Activated naive CD8-positive, alpha-beta T cell treated with anti-CD3 and anti-CD28 coated beads for 36 hours (primary cell): ENCODE measurements at places on chromosomes 2 and 18.

DNA sequence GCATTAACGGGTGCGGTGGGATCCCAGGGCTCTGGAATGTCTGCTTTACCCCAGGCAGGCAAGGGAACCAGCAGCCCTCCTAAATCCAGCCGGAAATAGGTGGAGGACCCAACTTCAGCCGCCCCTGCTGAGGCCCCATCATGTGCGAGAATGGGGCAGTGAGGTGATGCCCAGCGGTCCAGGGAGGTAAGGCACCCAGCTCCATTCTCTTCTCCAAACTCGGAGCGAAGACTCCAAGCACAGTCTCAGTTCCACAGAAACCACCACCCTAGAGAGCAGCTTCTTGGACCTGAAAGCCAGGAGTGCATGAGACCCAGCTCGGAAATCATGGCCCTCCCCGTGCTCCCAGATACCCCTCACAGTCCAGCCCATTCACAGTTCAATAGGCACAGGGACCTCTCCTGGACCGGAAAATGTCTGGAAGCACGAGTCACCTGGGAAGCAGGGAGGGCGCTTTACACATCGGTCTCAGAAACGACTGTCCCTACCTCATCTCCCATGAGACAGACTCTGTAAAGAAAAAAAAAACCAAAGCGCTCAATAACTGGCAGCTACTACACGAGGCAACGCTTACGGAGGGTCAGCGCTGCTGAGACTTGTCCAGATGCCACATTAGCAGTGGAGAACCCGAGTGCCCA lies 2.0 kb downstream of the SDC1 start:
- DNase-seq, result no peak

- DNase-seq, result no peak
These were observed 27.3 kb downstream of the DGKD start for GRCh38 chr2:233381638-233381995.

- no peak for DNase-seq
These were observed 42.4 kb upstream of the KIF5C start for GRCh38 chr2:148832637-148833036.

- no peak for DNase-seq
These were observed 2.3 kb downstream of the MBOAT2 start for GRCh38 chr2:9001229-9001628.

- no peak for DNase-seq
These were observed 24.4 kb downstream of the EHD3 start for GRCh38 chr2:31258351-31258750.

- no peak for DNase-seq
These were observed 772 bp downstream of the SCN2A start for GRCh38 chr2:165239856-165240515.

- DNase-seq, result no peak
These were observed 318.0 kb downstream of the FIGN start for GRCh38 chr2:163417596-163418337.

- DNase-seq, result no peak
These were observed 635.4 kb downstream of the EPHA4 start for GRCh38 chr2:220936641-220937197.

GRCh38 chr2:222862909-222863544 lies 2.2 kb downstream of the ACSL3 start:
- no peak for DNase-seq

- no peak for DNase-seq
These were observed 308.2 kb downstream of the PIEZO2 start for GRCh38 chr18:10841203-10841602.

DNA sequence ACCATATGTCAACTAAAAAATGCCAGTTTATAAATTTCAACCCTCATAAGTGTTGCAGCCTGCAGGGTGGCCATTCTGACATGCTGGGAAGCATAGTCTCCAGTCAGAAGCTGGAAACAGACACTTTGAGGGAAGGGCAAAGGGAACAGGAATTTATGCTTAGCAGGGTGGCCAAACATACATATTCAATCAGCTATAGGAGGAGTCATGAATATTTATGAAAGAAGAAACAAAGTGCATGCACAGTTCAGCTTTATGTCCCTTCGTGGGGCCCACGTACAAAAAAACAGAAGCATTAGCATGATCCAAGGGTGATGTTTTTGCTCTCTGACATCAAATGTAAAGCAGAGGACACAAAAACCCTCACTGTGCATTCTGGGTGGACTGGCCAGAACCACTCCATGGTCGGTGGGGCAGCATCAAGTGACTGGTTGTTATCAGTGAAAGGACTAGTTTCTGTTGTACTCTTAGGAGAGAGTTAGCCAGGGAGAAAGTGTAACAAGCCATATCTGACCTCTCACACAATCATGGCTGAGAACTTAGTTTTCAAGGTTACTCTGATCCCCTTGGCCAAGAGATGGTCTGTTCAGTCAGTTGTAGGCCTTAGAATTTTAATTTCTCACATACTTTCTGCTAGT lies 9.9 kb upstream of the PDE11A start:
- DNase-seq, result no peak

DNA sequence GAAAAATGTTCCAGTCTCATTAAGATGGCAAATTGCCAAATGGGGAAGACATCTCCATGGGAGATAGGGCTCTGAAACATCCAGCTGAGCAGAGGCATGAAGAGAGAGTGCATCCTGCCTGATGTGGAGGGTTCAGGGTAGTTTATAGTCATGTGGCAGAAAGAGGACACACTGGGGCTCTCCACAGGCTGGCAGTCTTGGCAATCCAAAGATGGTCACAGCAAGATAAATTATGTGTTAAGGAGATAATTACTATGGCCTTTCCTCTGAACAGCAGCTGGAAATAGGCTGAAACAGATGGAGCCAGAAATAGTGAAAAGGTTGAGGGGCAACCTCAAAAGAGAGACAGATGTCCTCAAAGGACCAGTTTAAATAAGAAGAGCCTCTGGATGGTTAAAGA lies 97.2 kb downstream of the DCC start:
- no peak for DNase-seq
